Kidney (tissue), 22 donors: ENCODE measurements at places on chromosomes 13 and 19.
A peak's percentile ranks its signal among the peaks of the same experiment; 100 is the strongest.

GRCh38 chr19:40529093-40529954 lies 47.3 kb upstream of the SHKBP1 start:
- peak; percentile 93 for DNase-seq

DNA sequence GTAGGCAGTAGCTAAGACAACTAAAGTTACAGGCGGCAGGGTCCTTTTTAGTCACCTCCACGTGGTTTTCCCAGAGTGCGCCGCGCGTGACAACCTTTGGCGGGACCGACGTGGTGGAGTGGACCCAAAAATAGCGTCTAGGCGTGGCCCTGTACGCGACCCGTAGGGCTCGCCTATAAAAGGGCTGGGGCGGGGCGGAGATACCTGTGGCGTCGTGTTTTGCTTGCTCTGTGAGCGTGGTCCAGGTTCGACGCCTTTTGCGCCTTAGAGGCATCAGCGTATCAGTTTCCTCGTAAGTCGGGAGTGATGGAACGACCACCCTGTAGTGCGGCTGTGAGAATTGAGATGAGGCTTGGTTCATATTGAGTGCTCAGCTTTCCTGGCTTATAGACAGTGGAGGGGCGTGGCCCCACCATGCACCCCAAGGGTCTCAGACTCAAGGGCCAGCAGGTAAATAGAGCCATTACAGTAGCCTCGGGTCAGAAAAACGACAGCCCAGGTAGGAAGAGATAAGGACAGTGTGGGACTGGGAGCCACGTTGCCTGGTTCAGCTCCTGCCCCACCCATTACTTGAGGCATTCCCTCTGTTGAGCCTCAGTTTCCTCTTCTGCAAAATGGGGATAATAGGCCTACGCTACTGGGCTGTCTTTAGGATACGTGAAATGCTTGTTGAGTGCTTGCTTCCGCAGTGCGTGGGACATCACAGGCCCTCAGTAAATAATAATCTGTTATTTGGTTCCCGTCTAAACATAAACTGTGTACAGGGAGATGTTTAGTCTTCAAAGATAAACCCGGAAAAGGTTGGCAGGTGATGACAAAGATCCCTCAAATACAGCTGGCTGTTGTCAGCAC lies 693 bp upstream of the TMED1 start:
- DNase-seq: peak; percentile 94

DNA sequence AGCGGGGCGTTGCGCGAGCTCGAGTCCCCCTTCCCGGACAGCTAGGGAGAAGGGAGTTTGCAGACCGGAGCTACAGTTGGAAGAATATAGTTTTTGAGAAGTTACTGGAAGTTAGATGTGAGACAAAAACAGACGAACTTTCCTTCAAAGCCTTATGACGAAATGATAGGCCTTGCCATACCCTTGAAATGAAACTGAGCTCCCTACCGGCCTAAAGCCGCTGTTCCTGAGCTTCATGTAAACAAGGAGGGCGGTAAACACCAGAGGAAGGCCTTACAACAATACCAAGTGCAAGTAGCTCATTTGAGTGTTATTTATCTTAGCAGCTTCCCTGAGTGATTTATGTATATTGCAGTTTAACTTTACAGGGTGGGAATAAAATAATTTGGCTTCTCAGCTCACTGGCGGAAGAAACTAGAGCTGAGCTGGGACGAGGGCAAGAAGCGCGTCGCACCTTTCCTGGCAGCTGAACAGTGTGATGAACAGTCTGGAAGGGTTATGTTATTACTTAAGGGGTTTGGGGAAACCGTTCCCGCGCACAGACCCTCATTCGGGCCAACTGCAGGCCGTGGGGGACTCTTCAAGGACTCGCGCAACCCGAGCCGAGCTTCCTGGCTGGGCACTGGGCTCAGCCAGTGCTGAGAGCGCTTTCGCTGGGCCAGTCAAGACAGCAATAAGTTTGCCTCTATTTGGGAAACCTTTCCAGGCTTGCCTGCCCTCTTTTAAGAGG lies 111.2 kb downstream of the KCNRG start:
- DNase-seq: peak; percentile 73

GRCh38 chr13:70353096-70353495 lies 244.8 kb upstream of the KLHL1 start:
- DNase-seq: no peak

- no peak for DNase-seq
These were observed 8.3 kb upstream of the JUND start for GRCh38 chr19:18289471-18290301.

GRCh38 chr13:23025864-23026608 lies 154.7 kb upstream of the SGCG start:
- DNase-seq: no peak

- peak; percentile 70 for DNase-seq
These were observed 25.9 kb downstream of the MPND start for GRCh38 chr19:4369109-4369887.

GRCh38 chr13:32001154-32001768 lies 30.3 kb upstream of the FRY start:
- DNase-seq: no peak

- DNase-seq: no peak
These were observed 180.9 kb downstream of the B3GLCT start for GRCh38 chr13:31380715-31381114.

- DNase-seq: no peak
These were observed 429.1 kb upstream of the ARGLU1 start for GRCh38 chr13:106996867-106997618.

DNA sequence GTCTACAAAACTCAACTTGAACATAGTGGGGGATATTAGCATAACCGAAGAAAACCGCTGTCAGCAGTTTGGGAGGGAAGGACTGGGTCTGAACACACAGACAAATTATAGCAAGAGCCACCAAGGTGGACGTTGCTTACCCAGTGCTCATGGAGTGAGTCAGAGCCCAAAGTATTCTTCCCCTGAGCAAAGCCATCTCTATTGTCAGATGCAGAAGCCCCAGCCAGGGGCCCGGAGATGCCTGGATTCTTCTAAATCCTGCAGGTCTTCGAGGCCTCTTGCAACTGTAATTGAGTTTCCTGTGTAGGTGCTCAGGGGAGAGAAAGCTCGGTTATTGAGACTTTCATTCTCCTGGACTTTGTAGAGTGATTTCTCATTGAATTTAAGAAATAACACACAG lies 384.5 kb downstream of the IRS2 start:
- no peak for DNase-seq

GRCh38 chr13:28001837-28002473 lies 13.5 kb upstream of the URAD start:
- no peak for DNase-seq

DNA sequence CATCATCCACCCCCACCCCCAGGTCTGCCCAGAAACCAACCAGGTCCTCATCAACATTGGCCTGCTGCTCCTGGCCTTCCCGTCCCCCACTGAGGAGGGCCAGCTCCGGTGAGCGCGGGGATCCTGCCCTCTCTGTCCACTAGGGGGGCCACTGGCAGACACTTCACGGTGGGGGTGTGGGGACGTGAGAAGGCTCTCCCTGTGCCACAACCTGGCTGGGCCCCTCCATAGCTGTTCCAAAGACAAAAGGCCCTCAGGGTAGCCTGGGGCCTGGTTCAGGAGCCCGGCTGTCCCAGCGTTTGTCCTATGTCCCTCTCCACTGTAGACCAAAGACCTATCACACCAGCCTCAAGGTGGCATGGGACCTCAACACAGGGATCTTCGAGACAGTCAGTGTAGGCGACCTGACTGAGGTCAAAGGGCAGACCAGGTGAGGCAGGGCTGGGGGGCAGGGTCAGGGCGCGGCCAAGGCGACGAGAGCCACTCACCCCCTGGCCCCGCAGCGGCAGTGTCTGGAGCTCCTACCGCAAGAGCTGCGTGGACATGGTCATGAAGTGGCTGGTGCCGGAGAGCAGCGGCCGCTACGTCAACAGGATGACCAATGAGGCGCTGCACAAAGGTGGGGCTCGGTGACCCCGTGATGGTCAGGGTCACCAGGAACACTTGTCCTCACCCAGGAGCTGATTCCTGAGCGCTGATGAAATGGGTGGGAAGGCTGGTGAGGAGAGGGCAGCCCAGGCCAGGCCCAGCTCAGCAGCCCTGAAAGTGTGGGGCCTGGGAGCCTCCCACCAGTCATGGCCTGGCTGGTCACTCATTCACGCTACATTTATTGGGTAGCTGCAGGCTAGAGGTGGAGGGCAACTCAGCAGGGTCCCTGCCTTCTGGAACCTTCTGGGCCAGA lies 7.9 kb downstream of the DCAF15 start:
- DNase-seq: no peak

- DNase-seq: no peak
These were observed 115.4 kb upstream of the TMTC4 start for GRCh38 chr13:100789968-100790367.

GRCh38 chr13:83355041-83355440 lies 527.2 kb downstream of the SLITRK1 start:
- no peak for DNase-seq

DNA sequence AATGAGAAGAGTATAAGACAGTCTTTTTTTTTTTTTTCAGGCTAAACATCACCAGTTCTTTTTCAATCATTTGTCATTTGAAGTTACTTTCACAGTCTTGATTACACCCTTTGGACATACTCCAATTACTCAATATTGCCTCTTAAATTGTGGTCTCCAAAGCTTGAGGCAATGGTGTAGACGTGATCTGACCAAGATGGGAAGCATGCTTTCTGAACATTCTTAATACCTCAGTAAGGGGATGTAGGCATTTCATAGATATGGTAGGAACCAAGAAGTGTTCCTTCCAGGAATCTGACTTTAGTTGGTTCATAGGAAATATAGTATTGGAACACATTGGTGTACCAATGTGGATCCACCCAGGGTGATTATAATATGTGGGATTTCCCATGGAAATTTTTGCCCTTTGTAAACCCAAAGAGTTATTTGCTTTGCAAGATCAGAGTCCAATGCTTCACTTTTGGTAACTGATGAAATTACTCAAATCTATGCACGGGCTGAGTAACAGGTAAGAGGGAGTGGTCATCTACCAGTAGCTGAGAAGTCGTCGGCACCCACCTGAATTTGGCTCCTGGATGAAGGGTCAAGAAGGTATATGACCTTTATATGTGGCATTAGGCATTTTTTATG lies 62.2 kb downstream of the ERCC5 start:
- DNase-seq: no peak

GRCh38 chr13:111459803-111460547 lies 139.5 kb downstream of the TEX29 start:
- DNase-seq: no peak

- DNase-seq: no peak
These were observed 884.2 kb downstream of the DIAPH3 start for GRCh38 chr13:59279576-59279975.

GRCh38 chr19:20162821-20163220 lies 4.2 kb upstream of the ZNF486 start:
- DNase-seq: no peak

DNA sequence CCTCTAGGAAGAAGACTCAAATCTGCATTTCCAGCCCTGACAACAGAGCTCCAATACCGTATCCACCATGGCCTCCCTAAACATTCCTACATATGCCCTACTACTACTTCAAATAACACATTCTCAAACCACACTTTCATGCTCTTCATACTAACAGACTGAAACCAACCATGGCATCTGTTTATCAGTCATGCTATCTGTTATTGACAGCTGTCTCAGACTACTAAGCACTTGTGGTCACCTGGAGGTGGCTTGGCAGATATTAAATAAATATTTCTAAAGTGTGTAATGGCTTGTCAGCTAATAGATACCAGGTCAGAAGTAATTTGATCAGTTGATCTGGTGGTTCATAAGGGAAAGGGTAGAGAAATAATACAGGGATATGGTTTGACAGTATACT lies 489.1 kb downstream of the DIAPH3 start:
- no peak for DNase-seq

DNA sequence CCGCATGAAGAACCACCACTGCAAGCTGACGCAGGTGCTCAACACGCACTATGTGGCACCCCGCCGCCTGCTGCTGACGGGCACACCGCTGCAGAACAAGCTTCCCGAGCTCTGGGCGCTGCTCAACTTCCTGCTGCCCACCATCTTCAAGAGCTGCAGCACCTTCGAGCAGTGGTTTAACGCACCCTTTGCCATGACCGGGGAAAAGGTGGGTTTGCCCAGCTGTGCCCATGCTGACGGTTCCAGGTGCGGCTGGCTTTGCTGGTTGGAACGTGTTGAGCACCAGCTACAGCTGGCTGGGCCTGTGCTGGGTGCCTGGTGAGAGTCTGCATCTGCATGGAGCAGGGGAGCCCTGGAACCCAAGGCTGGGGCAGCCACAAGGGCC lies 60.9 kb downstream of the SMARCA4 start:
- no peak for DNase-seq

DNA sequence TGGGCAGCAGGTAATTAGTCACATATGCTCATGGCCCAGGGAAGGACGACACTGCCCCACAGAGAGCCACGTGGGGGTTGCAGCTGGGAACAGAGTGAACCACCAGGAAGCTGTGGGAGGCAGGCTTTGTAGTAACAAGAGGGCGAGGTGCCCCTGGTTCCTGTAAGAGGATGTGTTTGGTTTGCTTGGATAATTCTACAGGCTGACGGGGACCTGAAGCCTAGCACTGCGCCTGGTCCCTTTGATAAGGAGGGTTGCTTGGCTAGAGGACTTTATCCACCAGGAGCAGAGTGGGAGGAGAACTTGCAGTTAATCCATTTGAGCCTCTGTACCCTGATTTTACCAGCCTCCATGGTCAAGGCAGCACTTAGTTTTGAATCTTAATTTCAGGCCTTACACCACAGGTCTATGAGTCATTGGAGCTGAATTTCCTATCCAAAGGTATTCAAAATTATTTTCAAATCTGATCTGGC lies 67.4 kb upstream of the CLDN10 start:
- DNase-seq: no peak

DNA sequence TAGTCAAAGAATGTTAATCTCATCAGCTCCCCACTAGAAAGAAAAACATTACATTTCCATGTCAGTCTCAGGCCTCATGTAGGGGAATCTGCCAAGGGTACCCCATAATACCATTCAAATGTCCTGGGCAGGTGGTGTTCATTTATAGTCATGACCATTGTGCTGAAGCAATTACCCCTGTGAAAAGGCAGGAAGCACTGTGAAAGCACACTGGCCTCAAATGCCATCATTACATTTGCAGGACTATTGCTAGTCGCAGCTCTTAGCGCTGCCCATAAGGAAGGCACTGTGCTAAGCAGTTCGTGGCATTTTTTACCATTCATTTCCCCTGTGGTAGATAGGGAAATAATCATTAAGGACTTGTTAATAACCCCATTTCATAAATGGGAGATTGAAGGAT lies 109.0 kb downstream of the LHFPL6 start:
- DNase-seq: no peak

DNA sequence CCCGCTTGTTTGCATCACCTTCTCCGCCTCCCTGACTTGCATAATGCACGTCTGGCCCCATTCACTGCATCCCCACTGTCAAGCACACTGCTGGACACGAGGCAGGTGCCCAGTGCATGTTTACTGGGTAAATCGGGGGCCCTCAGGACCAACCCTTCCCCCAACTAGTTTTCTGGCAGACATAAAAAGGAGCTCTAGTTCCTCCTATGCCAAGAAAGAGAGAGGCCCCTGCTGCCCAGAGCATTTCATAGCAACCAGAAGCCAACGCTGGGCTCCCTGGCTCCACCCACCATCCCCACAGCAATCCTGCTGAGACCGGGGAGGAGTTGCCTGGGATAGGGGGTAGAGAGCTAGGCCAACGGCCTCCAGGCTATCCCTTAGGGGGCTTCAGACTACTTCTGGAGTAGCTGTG lies 23.2 kb downstream of the ANKRD27 start:
- DNase-seq: no peak
